ENCODE measurements at places on chromosomes 5 and 9. TPM values are rescaled to one million over a fixed set of nuclear protein-coding genes. Genes with fewer than 3 reads are reported as not detected.

Gene CDKN2B
- polyA plus RNA-seq = 55.0 TPM

Gene MOB3B
- polyA plus RNA-seq = 3.5 TPM

Gene IFNA2
- 0.56 TPM for polyA plus RNA-seq

Gene KIF12
- polyA plus RNA-seq = 0.22 TPM

Gene TPD52L3
- polyA plus RNA-seq = not detected

Gene NDUFS6
- 72.3 TPM for polyA plus RNA-seq

Gene TAF11L5
- not detected for polyA plus RNA-seq

Gene TBC1D13
- 19.1 TPM for polyA plus RNA-seq

Gene GABRG2
- polyA plus RNA-seq = not detected

Gene NEUROG1
- not detected for polyA plus RNA-seq

Gene SLC6A19
- polyA plus RNA-seq = not detected
